ENCODE measurements at places on chromosomes 12 and 14.

GRCh38 chr12:45234139-45234865 is 18.4 kb downstream of the ANO6 start:
- no peak for DNase-seq

GRCh38 chr12:104303538-104304151 is at the start of gene EID3:
Gene EID3 (plus strand): TSS chr12:104303739. CDS start chr12:104303935, 196 bp downstream.
- DNase-seq = peak; percentile 92

- DNase-seq = no peak
Observed at GRCh38 chr12:93447555-93448290, 6.0 kb upstream of the UBE2N start.

- DNase-seq = no peak
Observed at GRCh38 chr14:52259434-52259833, 8.1 kb upstream of the PTGDR start.

- DNase-seq = no peak
Observed at GRCh38 chr12:79121486-79121885, 256.9 kb downstream of the SYT1 start.

- no peak for DNase-seq
Observed at GRCh38 chr14:95270203-95270602, 49.5 kb downstream of the CLMN start.

- no peak for DNase-seq
Observed at GRCh38 chr14:58641509-58641908, 3.7 kb downstream of the DACT1 start.

Data from mucosa of descending colon (tissue), 3 donors.